ENCODE measurements at places on chromosomes 7 and 10.

GRCh38 chr10:4678023-4678950, 147.7 kb upstream of the AKR1E2 start:
- DNase-seq = no peak

GRCh38 chr10:64503429-64503828, 982.2 kb downstream of the REEP3 start:
- peak; percentile 62 for DNase-seq

DNA sequence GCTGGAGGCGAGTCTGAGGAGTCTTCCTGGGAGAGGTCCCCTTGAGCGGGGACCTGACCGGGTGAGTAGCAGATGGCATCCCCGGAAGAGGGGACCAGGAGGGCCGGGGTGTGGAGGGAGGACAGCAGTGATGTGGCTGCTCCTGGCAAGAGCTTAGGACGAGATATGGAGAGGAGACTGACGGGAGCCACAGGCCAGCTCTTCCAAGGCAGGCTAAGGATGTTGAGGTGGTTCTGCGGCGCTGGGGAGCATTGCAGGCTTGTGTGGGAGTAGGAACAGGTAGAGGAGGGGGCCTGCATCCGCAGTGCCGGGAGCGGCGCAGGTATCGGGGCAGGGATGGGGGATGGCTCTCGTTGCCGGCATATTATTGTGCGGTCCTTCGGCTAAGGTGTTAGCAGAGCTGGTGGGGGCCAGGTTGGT, 76.7 kb upstream of the ANLN start:
- DNase-seq = no peak

GRCh38 chr7:80288175-80289122, 153.8 kb downstream of the GNAI1 start:
- DNase-seq = no peak

GRCh38 chr10:118698421-118698820, 56.3 kb downstream of the CACUL1 start:
- DNase-seq = no peak

GRCh38 chr10:6173203-6173602, 29.5 kb upstream of the PFKFB3 start:
- no peak for DNase-seq

DNA sequence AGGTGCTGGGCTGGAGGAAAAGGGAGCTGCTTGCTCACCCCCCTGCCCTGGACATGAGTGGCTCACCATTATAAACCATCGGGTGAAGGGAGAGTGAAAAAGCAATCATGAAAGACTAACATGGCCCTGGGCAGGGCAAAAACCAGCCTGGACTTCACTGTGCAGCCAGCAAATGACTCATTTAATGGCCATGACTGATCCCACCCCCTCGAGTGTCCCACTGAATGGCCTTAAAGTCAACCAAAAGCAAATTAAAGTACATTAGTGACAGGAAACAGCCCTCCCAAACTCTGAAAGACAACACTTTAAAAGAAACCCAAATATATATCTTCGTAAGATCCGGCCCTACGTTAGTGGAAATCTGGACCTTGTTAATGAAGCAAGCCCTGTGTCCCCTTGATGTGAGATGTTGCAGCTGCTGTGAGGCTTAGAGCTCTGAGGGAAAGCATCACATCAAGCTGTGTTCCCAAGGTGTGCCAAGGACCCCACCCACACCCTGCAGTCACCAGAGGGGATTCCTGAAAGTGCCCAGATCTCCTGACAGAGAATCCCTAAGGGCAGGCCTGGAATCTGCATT, 31.2 kb downstream of the ADCYAP1R1 start:
- DNase-seq = no peak

Measured in hippocampal formation (tissue), 2 donors.